Stimulated activated CD4-positive, alpha-beta T cell treated with anti-CD3 and anti-CD28 coated beads, TNF-alpha, amount 100 ng/mL, for 4 hours (primary cell): ENCODE measurements at places on chromosomes 3 and 15.

GRCh38 chr3:141933421-141934300 lies 57.2 kb downstream of the ATP1B3 start:
- no peak for DNase-seq

DNA sequence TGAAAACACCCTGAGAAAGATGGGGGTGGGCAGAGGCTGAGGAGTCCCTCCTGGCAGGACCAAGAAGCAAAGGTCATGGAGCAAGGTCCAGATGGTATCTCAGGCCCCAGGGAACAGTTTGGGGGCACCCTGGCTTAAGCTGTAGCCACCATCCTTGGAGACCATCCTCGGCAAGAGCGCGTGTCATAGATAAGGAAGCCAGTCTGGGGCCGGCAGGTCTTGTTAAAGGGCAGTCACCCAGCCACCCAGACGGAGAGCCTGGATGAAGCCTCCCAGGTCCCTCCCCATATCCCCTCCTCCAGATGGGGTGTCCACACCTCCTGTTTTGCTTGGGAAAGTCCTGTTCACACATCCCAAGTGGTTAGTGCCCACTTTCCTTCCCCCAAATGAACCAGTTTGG lies 191.1 kb downstream of the KLF13 start:
- DNase-seq = no peak

DNA sequence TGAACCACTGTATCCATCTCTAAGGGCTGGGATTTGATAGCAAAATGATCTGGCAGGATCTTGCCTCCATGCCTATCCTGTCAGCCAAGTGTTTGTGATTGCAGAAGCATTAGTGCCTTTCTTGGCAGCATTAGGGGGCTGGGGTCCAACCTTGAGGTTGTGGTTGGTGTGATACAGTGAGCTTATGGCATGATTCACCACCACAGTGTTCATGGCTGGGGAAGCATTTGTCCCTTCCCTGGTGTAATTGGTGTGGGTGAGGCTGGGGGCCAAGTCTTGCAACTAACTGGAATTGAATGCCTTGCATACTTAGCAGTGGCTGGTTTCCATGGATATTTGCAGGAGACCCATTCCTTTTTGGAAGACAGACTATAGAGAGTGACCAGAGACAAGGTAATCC lies 271.0 kb upstream of the TBL1XR1 start:
- DNase-seq = no peak

GRCh38 chr3:143884861-143885260 lies 36.6 kb upstream of the SLC9A9 start:
- DNase-seq = no peak

DNA sequence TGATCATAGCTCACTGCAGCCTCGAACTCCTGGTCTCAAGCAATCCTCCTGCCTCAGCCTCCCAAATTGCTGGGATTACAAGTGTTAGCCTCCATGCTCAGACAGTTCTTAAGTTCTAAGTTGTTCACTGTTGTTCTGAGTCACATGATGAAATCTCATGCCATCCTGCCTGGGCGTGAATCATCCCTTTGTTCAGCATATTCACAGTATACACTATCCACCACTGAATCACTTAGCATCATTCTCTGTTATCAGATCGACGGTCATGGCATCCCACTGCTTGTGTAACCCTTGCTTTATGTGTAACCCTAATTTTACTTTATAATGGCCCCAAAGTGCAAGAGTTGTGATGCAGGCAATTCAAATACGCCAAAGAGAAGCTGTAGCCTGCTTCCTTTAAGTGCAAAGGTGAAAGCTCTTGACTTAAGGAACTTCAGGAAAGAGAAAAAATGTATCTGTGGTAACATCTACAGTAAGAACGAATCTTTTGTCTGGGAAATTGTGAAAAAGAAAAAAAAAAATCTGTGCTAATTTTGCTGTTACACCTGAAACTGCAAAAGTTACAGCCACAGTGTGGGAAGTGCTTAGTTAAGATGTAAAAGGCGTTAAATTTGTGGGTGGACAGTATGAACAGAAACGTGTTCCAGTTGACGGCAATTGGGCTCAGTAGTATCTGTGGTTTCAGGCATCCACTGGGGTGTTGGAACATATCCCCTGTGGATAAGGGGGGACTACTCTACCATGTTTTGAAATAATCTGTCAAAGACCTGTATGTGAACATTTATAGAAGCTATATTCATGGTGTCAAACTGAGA lies 80.6 kb downstream of the PCOLCE2 start:
- no peak for DNase-seq

GRCh38 chr15:85633859-85634258 lies 160.9 kb downstream of the KLHL25 start:
- no peak for DNase-seq

DNA sequence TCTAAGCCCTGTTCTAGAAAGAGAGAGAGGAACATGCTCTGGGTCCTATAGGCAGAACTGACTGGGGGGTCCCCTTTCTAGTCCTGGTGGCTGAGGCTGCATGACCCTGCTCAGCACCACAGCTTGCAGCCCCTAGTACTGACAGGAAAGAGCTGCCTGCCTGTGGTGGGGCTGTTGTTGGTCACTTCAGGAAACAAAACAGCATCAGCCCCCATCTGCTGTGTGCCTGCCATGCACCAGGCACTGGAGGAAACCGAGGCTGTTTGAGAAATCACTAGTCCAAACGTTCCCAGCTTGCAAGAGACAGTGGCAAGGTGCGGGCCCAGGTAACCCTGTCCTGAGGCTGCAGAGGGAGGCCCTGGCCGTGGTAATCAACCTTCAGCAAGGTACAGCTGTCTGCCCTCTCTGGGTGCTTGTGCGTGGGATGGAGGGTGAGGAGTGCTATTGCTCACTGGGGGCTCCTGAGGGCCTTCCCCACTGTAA lies 90.6 kb downstream of the IQSEC1 start:
- no peak for DNase-seq

DNA sequence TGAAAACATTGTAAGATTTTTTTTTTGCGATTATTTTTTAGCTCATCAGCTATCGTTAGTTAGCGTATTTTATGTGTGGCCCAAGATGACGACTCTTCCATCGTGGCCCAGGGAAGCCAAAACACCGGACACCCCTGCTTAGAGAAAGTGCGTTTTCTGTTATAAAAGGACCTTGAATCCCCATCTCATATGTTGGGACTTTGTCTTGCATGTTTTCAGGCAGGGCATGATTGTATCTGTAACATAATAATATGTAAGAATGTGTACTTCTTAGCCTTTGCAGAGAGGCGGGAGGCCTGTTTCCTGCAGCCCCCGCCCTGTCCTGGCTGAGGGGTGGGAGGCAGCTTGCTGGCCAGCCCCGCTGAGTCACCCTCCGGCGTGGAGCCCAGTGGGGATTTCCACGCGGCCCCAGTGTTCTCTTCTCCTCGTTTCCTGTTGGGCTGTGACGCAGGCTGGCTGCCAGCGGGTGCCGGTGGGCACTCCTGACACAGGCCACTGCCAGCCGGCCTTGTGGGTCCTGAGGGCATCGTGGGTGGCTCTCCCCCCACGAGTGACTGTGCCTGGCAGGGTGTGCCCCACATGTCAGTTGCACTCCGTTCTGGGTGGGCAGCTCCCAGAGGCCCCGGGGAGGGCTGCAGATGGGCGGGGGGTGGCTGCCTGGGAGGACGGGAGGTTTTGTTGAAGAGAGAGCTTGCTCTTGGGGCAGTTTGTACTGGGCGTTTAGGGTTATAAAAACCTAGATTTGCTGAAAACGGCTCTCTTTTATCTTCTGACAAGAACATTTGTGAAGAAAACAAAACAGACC lies 55.6 kb downstream of the SMAD3 start:
- peak; percentile 80 for DNase-seq

- no peak for DNase-seq
These were observed 7.0 kb downstream of the IQSEC1 start for GRCh38 chr3:13066236-13066635.

DNA sequence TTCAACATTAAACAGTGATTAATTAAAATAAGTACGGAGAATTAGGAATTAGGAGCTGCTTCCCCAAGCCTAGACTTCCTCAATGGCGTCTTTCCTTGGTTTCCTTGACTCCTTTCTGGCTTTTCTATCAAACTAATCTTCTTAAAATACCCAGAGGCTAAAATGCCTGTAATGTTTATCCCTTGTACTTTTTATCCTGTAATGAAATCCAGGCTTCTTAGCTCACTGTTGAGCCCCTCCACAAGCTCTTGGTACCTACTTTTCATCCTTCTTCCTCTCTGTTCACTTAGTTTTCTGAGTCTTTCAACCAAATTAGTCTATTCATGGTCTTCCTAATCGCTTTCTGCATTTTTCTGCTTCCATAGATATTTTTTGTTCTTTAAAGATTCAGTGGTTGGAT lies 6.9 kb upstream of the UBE2E1 start:
- no peak for DNase-seq

DNA sequence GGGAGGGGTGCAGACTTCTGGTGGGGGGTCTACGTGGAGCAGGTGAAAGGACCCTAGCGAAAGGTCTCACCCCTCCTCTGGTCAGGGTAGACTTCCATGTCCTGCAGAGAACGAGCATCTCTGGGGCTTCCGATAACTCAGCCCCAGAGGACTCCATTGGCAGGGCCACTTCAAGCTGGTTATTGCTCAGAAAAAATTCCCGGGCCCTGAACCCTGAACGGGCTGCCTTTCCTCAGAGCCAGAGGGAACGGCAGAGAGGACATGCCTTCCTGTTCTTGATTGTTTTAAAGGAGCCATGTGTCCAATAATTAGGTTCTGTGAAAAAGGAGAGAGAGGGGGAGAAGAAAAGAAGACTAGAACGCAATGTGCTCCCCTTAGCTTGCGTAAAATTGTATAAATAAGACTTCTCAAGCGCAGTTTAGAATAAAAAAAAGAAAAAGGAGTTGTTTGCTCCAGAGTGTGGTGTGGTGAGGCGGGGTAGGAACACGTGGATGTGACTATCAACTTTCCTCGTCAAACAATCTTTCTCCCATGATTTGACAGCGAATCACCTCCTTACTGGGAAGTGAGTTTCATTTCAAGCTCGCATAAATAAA lies 193.4 kb upstream of the UBE2E1 start:
- no peak for DNase-seq

DNA sequence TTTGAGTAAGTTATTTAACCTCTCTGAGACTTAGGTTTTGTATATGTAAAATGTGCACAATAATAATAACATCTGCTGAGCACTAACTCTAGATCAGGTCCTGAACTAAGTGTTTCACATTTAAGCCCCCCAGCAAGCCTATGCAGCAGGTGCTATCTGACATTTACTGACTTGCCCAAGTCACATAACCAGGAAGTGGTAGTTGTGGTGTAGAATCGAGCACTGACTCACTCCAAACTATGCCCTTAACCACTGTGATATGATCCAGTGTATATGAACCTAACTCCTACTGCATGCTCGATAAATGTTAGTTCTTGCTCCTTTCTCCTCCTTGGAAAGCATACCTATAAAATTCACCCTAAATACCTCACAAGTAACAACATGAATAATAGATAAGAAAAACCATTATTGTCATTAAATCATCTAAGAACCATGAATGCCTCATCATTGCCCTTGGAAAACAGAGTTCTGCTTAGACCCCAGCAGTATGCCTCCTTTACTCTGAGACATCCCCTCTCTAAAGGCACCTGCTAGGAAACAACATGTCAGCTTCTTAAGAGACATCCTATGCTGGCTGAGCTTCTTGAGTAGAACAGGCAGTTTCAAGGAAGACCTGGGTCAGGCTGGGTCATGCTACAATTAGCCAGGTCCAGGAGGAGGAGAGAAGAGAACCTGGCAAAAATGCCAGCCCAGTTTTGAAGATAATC lies 3.0 kb upstream of the SHC4 start:
- no peak for DNase-seq

DNA sequence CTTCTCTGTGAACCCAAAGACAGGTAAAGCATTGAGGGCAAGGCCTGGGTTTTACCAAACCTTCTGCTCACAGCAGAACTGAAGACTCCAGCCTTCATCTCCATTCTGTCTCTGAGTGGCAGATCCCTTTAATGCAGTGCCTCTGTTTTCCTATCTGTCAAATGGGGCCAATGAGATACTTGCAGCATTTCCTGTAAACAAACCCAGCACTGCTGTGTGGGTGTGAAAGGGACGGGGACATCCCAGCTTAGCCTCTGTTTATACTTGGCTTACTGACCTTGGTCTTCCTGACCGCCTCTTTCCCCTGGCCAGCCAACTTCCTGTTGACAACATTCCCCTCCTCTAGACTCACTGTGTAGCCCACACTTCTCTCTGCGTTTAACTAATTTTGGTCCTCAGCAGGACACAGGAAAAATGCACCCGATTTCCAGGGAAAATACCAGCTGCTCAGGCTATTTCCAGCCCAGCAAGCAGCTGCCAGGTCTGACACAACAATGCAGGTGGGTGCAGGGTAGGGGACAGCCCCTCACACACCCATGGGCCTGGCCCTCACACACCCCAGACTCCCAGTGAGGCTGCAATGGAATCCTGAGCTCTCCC lies 105.9 kb upstream of the HERC1 start:
- DNase-seq = no peak

DNA sequence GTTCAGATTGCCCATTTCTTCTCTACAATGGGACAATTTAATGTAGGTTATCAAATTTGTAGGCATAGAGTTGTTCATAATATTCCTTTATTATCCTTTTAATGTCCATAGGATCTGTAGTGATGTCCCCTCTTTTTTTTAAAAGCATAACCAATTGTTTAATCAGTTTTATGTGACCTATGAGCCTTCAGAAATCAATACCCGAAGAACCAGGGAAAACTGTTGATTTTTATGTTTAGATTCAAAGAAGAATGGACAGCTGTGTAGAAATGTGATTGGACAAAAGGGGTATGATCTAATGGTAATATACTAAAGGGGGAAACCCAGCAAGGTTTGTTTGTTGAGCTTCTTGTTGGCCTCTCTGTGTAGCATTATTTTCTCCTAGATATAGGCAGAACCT lies 39.5 kb downstream of the SUSD5 start:
- no peak for DNase-seq

DNA sequence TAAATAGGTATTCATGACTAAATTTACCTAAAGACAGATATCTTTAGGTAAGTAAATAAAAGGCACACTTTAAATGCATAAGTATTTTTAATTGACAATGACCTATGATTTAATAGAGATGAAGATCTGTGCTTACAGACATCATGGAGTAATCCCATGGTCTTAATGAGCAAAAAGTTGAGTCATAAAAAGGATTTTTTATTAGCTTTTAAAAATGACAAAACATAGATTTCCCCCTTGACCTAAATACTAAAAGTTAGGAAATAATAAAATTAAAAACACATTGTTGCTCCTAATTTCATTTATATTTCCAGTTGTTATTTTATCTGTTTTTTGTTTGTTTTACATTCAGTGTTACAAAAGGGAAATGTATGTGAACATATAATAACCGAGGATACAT lies 1005.7 kb downstream of the ROBO1 start:
- DNase-seq = no peak
